ENCODE measurements at places on chromosomes 5 and 9. TPM values are rescaled to one million over a fixed set of nuclear protein-coding genes. Genes with fewer than 3 reads are reported as not detected.

DNA sequence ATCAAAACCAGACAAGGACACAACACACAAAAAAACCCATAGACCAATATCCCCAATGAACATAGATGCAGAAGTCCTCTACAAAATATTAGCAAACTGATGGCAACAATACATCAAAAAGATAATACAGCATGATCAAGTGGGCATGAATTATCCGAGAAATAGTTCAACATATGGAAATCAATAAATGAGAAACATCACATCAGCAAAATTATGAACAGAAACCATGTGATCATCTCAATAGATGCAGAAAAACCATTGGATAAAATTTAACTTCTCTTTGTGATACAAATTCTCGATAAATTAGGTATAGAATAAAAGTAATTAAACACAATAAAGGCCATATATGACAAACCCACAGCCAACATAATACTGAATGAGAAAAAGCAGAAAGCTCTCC lies 69.6 kb downstream of the C9 start:
- no peak for DNase-seq

DNA sequence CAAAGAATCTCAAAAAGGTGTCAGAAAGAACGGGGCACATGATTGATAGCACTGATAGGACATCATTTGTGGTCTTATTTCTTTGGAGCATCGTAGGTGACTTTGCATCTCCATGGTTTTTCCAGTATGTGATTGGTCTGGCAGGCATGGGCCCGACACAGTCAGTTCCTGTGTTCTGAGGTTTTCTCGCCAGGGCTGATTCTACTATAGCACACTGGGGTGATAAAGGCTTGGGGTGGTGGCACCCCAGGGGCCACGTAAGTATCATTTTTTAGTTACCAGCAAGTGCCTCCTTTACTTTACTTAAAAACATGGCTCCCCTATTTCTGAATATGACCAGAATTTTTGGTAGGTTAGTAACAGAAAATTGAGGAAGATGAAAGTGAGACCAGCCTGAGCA lies 202.7 kb downstream of the RFK start:
- DNase-seq, result no peak

DNA sequence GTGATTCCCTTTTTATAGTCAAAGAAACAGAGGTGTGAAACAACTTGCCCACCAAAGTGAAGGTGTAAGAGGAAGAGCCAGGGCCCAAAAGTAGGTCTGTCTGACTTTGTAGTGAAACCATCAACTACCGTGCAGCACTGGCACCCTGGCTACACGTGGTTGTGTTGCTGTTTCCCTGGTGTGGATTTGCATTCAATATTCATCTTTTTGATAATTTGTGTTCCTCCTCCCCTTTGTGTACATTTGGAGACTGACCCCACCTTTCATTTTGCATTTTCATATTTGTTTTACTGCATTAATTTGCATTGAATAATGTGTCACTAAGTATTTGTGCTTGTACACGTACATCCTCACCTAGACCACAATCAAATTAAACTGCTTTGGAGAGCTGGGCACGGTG lies 873.8 kb upstream of the WWC1 start:
- DNase-seq, result no peak

DNA sequence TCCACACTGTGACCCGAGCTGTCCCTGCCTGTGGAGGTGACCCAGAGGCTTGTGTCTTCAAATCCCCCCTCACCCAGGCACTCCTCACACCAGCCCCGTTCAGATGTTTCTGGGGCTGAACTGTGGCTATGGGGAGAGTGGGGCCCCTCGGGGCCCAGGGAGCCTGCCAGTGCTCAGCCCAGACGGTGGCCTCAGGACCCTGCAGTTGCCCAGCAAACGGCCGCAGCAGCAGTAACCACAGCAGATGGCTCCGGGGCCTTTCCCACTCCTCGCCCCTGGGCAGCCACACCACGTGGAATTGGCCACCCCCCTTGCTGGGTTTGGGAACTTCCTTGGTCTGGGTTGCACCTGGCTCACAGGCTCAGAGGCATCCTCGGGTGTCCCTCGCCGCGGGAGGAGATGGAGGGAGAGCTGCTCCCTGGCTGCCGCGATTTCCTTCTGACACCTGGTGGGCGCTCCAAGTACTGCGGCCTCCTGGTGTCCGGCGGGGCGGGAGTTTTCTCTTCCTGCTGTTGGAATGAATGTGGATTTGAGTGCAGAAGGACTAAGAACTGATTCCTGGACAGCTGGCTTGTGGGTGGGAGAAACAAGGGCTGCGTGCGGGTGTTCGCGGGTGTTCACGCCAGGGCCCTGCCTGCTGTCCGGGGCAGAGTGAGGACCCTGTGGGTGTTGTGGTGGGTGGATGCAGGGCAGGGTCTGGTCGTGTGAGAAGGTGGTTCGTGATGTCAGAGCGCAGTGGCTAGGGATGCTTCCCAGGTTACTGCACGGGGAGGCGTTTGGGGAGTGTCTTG lies 97.5 kb downstream of the COL5A1 start:
- DNase-seq, result peak; percentile 10

DNA sequence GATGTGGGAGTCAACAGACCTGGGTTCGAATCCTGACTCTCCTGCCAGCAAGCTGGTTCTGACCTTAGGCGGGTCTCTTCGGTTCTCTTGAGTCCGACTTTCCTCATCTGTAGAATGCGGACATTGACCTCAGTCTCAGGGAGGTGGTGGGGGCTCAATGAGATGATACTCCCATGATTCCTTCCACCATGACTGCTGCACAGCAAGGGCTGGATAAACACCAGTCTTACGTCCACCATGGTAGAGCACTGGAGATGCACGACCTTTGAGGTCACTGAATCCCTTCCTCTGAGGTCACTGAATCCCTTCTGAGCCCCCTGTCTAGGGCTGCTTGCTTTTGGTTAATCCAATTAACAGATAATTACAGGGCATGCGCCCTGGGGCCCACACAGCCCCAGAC lies 12.5 kb upstream of the SMIM23 start:
- DNase-seq, result no peak

Gene RETREG1
- total RNA-seq, result 11.4 TPM

GRCh38 chr5:126693806-126694205 lies 83.1 kb upstream of the LMNB1 start:
- DNase-seq, result no peak

DNA sequence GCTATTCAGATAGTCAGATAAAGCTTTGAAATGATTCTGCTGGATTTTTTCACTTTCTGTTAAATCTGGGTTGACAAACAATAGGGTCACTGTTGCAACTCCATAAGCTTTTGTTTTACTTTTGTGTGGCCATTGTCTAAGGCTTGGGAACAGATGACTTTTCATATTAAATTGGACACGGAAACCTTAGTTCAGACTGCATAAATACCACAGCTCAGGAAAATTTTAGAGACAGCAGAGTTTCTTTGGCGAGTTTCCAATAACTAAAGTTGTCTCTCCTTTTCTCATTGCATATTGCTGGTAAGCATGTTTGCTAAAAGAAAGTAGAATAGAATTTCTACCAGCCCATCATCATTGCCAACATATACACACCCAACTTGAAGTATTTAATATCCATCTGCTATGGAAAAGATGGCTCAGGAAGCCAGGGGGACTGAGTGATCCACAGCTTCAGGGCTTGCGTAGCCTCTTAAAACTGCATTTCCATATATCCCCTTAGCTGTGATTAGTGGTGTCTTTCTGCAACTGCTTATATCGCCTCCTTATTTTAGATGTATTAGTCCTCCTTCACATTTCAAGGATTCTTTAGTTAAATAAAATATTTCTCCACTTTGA lies 168.2 kb downstream of the ARHGAP26 start:
- DNase-seq, result no peak

Gene BTNL8
- total RNA-seq, result 0.13 TPM

DNA sequence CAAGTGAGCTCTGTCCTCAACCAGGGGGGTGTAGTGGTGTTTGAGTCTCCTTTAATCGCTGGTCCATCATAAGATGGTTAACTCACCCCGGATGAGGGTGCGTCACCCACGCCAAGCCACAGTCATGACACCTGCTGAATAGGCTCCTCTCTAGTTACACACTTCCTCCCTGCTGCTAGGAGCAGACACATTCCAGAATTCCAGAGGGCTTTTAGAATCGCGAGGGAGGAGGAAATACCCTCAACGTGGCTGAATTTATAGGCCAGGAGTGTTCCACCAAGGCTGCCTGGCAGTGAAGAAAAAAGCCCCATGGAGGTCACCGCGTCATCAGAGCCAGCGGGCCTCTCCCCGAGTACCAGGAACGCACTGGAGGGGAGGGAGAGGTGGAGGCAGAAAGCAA lies 5.1 kb downstream of the GLRX start:
- peak; percentile 67 for DNase-seq

GRCh38 chr9:114174876-114175771 lies 19.8 kb downstream of the COL27A1 start:
- no peak for DNase-seq

DNA sequence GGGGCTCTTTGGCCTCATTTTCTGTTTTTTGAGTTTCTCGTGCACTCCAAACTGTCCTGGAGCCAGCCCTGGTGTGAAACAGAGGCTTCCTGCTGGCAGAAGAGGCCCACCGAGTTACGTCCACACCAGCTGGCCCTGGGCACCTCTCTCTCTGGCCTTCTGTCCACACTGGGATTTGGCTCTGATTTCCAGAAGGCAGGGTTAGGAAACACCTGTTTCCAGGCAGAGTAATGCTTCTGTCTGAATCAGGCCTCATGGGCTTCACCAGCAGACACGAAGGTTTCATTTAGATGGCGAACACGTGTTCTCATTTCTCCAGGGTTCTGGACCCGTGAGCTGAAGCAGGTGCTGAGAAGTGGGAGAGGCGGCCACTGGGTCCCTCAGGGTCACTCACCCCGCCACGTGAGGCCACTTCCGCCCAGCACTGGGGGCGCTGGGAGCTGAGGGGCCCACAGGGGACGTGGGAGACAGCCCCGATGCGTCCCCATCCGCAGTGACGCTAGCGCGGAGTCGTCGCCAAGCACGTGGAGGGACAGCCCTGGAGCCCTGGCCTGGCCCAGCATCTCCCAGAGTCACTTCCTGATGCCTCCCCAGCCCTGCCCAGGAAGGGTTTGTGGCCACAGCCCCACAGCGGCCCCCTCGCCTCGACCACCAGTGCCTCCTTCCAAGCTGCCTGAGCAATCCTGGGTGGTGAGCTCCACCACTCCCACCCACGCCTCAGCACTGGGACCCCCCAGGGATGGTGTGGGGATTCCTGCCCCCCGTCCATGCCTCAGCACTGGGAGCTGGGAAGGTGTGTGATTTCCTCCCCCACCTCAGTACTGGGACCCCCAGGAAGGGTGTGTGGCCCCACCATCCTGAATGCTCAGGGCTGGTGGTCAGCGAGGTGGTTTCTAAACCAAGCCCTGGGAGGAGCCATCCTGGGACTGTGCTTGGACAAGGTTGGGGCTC lies 4.9 kb upstream of the LRRC14B start:
- no peak for DNase-seq

GRCh38 chr9:106859957-106860720 lies 2.8 kb upstream of the ZNF462 start:
- no peak for DNase-seq

- peak; percentile 45 for DNase-seq
Observed at GRCh38 chr5:673831-674629, 19.1 kb downstream of the TPPP start.

DNA sequence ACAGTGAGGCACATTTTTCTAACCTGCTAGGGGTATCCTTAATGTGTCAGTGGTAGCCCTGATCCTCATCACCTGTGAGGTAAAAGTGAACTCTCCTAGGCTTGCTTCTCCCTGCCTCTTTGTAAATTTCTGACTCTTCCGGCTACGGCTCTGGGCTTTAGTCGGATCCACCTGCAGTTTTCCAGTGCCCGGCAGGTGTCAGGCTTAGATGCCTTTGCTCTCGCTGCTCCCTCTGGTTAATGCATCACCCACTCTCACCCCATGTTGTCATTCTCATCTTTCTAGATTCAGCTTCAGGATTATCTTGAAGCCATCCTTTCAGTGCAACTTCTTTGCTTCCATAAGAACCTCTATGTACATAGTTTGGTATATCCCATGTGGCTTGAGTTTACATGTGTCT lies 3.6 kb downstream of the CEP78 start:
- DNase-seq, result no peak

Gene CBY3
- 0.91 TPM for total RNA-seq

Gene QRFP
- not detected for total RNA-seq

GRCh38 chr5:173180331-173180730 lies 36.0 kb downstream of the BNIP1 start:
- no peak for DNase-seq

DNA sequence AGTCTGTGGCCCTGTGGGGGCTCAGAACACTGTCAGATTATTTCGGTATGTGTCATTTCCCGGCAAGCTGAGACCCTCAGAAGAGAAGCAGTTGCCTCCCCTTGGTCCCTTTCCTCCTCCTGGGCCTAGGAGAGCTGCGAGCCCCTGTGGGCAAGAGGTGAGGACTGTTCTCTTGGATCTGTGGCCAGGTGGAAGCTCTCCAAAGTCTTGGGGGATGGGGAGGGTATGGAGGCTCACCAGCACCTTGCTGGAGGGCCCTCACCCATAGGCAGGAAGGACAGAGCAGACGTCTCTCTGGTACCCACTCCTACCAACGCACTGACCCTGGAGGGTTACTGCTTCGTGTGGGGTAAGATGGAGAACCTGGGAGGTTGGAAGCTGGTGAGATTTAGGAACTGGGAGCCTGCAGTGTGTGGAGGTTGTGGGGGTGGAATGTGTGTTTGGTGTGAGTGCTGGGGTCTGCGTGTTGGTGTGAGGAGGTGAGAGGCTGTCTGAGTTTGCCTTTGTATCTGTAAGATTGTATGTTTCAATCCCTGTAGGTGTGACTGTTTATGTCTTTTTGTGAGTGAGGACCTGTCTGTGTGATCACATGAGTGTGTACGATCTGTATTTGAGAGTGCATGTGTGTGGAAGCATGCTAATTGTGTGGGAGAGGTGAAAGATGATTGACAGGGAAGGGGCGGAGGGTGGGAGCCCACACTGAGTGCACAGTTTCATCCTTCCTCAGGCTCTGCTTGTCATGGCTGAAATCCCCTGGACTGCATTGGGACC lies 52.4 kb upstream of the PSD2 start:
- no peak for DNase-seq

DNA sequence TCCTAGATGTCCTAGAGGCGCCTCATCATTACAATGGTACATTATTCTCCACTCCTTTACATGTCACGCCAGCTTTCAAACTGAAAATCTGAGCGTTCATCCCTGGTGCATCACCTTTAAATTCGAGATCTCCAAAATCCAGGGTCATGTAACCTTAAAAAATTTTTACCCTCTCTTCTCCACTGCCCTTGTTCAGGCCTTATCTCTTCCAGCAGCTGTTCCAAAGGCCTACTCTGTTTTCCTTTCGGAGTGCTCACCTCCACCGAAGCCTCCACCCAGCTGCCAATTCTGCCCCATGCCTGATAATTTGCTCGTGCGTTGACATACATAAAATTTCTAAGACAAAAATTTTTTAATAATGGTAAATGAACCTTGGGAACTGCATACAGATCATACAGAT lies 950 bp upstream of the MSH3 start:
- no peak for DNase-seq

DNA sequence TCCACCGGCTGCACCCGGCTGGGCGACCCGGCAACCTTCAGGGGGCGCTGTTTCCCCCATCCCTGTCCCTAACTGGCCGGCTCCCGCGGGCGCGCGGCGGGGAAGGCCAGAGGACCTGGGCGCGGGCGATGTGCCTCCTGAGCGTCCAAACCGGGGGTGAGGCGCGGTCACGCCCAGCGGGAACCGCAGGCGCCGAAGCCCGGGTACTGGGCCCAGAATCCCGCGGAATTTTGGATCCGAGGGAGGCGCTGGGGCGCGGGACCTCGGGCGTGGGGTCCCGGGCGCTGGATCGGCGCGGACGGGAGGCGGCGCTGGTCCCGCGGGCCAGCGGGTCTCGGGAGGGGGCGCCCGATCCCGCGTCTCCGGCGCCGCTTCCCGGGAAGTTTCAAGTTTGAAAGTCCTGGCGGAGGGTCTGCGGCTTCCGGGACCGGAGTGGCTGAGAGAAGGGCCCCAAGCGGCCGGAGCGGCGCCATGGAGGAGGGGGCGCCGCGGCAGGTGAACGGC lies at the start of gene PKN3:
TSS of gene PKN3 (plus strand) at position 59 of the 504 bp plus-strand sequence. CDS start at position 472, 413 bp downstream.
- peak; percentile 86 for DNase-seq

Gene PCDHA3
- total RNA-seq, result not detected

Gene DBH
- not detected for total RNA-seq
